ENCODE measurements at places on chromosomes 5 and 9.

- DNase-seq: peak; percentile 28
Observed at GRCh38 chr5:57887851-57888621, 405.4 kb upstream of the ACTBL2 start.

- no peak for DNase-seq
Observed at GRCh38 chr9:34169125-34169524, 9.7 kb upstream of the UBAP1 start.

GRCh38 chr9:132787748-132788159 lies 90.3 kb downstream of the AK8 start:
- DNase-seq: no peak

GRCh38 chr9:93255994-93256877 lies 72.3 kb downstream of the WNK2 start:
- DNase-seq: no peak

DNA sequence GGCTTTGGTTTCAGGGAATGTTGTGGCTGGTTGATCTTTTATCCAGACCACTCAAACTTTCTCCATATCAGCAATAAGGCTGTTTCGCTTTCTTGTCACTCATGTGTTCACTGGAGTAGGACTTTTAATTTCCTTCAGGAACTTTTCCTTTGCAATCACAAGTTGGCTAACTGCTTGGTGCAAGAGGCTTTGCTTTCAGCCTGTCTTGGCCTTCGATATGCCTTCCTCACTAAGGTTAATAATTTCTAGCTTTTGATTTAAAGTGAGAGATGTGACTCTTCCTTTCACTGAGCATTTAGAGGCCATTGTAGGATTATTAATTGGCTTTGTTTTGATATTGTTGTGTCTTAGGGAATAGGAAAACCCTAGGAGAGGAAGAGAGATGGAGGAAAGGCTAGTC lies 7.0 kb upstream of the HRCT1 start:
- DNase-seq: no peak
